Left renal cortex interstitium (tissue), 4 donors: ENCODE measurements at places on chromosomes 12 and 14.
A peak's percentile ranks its signal among the peaks of the same experiment; 100 is the strongest.

GRCh38 chr12:113439606-113440030 is 17.4 kb downstream of the SDSL start:
- no peak for DNase-seq

- no peak for DNase-seq
Observed at GRCh38 chr12:47207340-47207717, 127.6 kb upstream of the AMIGO2 start.

GRCh38 chr12:51593539-51593938 is 2.5 kb downstream of the SCN8A start:
- peak; percentile 48 for DNase-seq

DNA sequence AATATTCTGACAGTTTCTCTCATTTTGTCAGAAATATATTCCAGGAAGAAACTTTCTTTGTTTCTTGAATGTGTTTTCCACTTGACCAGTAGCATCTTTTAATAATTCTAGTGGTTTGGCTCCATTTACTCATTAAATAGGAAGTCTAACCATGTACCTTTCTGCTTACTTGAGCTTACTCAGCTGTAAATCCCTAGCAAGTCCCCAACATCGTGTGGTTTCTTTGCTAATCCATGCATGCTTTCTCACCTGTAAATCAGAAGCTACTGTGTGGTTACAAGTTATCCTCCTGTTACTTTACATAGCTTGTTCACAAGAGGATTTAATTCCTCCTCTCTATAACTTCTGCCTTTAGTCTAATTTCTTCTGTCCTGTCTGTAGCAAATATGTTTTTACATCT is 227.7 kb downstream of the FSCB start:
- DNase-seq = no peak

- DNase-seq = no peak
Observed at GRCh38 chr12:84416626-84417025, 496.0 kb downstream of the SLC6A15 start.

DNA sequence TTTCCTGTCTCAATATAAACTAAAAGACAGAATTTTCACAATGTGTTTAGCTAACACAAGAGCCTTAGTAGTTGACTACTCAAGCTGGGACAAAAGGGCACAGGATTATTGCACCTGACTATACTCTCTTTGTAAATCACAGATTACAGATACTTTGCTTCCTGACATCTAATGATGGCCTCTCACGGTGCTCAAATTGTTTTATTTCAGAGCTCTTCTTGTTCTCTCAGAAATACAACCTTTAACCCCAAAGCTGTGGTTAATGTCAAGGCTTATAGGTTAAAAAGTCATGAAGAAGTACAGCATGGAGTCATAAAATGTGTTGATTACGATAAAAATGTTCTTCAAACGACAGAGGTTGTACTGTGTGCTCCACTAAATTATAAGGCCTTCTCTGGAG is 89.9 kb upstream of the CPNE8 start:
- no peak for DNase-seq

- DNase-seq = no peak
Observed at GRCh38 chr12:44000309-44000952, 164.6 kb downstream of the TMEM117 start.

DNA sequence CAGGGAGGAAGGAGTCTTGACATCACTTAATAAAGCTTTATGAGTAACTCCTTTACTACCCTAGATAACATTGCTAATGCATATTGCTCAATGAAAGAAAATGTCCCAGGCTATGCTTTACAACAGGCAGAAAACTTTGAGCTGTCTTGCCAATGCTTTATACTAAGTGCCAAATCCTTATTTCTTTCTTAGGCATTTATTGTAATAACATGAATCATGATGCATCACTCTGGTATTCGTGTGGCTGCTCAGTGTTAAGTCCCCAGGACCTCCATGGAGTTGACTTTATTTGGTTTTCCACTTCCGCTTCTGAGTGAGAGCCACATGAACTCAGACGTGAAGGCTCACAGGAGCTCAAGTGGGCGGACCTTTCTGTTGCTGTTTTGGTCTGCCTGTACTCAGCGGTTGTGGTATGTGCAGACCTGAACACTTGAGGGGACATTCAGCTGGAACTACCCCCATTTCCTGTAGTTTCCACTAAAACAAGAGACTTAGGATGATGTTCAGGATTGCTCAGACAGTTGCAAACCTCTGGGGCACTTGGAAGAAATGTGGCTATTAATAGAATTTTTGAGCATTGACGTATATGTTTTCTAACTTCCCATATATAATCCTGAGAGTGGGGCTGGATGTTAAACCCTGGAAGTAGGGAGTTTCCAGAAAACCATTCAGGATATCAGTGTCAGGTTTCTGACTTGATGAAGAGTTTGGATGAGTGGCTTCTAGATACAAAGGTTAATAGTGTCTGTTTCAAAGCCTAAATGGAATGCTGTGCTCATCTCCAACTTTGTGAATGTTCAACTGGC is 258.6 kb downstream of the MSRB3 start:
- DNase-seq = no peak

- no peak for DNase-seq
Observed at GRCh38 chr12:21662122-21662792, 4.6 kb upstream of the LDHB start.

GRCh38 chr12:116628989-116629388 is 69.8 kb downstream of the MAP1LC3B2 start:
- no peak for DNase-seq
